ENCODE measurements at places on chromosomes 16 and 17. TPM values are rescaled to one million over a fixed set of nuclear protein-coding genes. Genes with fewer than 3 reads are reported as not detected.

DNA sequence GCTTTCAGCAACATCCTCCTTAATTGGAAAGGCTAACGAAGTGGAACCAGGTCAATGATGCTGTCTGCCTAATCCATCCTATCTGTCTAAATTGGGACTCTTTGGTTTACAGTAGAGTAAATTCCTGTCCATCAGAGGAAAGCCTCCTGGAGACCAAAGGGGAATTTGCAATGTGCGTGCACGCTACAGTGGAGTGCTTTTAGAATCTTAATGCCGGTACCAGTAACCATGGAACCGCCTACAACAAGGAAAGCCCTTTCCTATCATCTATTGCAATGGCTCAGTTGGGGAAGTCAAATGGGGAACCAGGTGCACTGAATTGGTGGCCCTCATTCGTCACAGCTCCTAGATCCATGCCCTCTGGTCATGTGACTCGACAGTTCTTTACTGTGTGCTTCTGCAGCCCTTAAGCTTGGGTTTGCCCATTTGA, 110.1 kb downstream of the XYLT1 start:
- no peak for DNase-seq

GRCh38 chr16:65114527-65114926, 7.3 kb downstream of the CDH11 start:
- DNase-seq = no peak

DNA sequence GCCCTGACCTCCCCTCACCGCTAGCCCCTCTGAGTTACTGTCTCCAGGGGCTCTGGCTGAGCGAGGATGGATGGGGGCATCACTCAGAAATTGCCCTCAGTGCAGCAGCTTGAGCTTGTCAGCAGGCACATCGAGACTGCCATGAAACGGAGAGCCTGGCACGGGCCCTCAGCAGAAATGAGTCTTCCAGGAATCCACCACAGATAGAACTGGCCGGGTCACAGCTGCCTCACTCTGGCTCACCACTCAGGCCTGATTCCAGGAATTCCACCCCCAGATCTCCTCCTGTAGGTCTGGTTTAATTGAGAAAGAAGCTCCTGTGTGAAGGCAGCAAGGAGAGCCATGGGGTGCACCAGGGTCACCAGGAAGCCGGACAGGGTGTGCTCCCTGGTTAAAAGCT, 85.5 kb downstream of the GSG1L start:
- no peak for DNase-seq

DNA sequence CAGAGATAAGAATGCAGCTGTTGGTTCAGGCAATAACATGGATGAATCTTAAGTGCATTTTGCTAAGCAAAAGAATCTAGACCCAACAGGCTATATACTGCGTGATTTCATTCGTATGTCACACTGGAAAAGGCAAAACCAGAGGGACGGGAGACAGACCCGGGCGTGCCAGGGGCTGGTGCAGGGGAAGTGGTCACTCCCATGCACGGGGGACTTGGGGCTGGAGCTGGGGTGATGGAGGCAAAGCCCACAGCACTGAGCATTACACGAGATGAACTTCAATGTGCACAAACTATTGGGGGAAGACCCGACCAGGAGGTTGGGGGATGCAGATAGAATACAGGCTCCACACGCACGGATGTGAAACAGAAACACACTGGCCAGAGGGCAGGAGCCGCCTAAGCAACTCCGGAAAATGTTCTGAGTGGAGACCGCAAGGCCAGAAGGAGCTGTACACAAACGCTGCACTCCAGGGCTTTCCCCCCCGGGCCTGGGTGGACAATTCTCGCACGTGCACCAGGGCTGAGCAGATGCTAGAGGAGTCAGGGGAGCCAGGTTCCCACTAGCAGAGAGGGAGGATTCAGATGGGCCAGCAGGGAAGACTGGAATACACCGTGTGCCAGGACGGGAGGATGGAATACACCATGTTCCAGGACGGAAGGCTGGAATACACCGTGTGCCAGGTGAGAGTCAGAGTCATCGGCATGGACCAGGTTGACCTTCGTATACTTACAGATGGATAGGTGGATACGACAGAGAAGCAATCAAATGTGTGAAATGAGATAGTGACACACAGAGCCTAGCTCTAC, 11.3 kb downstream of the LMF1 start:
- DNase-seq = no peak

- no peak for DNase-seq
Observed at GRCh38 chr17:77189148-77189547, 48.4 kb downstream of the SEC14L1 start.

GRCh38 chr17:14121952-14122351, 52.6 kb downstream of the COX10 start:
- no peak for DNase-seq

DNA sequence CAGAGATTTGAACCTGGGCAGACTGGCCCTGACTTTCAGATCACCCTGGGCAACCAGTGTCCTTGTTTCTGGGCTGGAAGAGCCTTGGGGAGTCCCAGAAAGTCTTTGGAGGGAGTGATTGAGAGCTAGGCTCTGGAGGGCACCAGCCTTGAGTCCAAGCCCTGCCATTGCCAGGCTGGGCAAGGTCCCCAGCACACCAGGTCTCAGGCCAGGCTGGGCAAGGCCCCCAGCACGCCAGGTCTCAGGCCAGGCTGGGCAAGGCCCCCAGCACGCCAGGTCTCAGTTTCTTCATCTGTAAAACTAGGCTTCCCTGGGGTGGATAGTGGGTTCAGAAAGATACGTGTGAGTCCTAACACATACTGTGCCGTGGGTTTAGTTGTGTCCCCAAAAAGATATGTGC, 135.0 kb downstream of the IRF8 start:
- DNase-seq = no peak

GRCh38 chr17:61411261-61412142, 11.9 kb downstream of the TBX2 start:
- no peak for DNase-seq

- DNase-seq = no peak
Observed at GRCh38 chr17:67056746-67057490, 12.6 kb downstream of the CACNG1 start.

DNA sequence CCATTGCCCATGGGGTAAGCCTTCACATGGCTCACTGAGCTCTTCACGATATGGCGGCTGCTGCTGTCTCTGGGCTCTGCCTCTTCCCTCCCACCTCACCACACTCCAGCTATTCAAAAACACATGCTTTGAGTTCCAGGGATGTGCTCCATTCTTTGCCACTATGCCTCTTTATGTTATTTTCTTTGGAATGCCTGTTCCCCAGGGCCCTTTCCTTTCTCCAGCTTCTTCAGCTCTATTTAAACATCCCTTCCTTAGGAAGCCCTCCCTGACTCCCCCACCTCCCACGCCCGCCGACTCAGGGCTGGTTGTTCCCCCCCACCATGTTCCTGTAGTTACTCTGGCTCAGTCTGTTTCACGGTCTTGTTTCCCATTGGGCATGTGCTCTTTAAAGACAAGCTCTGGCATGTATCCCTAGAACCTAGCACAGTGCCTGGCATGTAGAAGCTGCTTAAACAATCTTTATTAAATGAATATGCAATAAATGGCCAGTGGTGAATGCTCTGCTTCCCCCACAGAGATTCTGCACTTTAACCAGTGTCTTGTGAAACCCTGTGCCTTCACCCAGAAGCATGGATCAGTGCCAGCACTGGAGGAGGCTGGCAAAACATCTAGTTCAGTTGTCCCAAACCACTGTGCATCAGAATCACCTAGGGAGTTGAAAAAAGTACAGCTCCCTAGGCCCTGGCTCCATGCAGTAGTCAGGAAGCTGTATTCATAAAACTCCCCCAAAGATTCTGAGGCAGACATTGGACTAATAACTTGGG, 6.9 kb downstream of the MYCBPAP start:
- no peak for DNase-seq

DNA sequence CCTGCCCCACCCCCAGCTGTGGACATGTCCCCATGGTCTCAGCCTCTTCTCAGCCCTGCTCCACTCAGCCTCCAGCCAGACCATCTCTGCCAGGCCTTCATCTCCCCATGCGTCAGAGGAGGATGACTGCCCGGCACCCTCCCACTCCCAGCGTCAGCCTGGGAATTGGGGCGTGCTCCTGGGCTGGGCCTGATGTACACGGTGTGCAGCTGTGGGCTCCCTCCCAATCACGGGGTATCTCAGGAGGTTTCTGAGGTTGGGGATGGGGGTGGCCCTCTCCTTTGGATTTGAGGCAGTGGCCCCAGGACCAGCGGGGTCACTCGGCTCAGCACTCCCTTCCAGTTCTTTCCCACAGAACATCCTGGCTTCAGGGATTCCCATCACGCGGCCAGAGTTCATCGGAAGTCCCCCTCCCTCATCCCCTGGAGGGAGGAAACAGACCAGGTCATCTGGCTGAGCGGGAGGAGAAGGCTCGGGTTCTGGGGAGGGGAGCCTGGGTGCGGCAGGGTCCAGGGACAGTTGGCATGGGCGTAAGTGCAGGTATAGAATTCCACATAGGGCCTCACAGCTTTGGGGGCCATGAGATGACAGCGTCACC, 36.9 kb downstream of the SOCS3 start:
- no peak for DNase-seq

DNA sequence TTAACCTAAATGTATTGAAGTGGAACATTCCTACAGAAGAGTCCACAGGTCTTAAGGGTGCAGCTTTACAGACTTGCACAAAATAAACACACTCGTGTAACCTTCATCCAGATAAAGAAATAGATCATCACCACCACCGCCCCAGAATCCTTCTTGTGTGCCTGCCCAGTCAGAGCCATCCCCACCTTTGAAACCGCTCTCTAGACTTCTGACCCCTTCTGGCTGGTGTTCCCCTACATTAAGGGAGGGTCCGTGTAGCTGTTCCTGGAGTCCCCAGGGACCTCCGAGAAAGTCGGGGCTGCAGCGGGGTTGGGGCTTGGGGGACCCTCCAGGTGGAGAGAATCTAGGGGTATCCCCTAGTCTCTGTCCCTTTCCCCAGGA, 9.4 kb downstream of the TBX4 start:
- DNase-seq = no peak

DNA sequence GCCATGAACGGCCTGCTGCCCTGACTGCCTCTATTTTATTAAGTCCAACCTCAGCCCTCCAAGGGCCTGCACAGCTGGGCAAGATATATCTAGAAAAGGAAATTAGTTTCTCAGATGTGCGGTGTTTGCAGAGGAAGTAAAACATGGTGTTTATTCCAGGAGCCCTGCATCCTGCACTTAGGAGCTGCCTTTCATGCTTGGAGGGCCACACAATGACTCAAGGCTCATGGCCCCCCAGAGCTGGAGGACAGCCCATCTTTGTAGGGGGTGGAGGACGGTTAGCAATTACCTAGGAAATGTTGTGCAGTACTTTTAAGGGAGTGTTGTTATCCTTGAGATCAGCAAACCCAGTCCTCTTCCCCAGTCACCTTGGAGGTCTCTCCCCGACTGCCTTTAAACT, 80.5 kb downstream of the COPRS start:
- no peak for DNase-seq

- no peak for DNase-seq
Observed at GRCh38 chr16:88524973-88525662, 45.1 kb upstream of the ZC3H18 start.

- DNase-seq = no peak
Observed at GRCh38 chr16:66263973-66264310, 102.5 kb upstream of the CDH5 start.

GRCh38 chr16:66271074-66272060, 95.1 kb upstream of the CDH5 start:
- no peak for DNase-seq

DNA sequence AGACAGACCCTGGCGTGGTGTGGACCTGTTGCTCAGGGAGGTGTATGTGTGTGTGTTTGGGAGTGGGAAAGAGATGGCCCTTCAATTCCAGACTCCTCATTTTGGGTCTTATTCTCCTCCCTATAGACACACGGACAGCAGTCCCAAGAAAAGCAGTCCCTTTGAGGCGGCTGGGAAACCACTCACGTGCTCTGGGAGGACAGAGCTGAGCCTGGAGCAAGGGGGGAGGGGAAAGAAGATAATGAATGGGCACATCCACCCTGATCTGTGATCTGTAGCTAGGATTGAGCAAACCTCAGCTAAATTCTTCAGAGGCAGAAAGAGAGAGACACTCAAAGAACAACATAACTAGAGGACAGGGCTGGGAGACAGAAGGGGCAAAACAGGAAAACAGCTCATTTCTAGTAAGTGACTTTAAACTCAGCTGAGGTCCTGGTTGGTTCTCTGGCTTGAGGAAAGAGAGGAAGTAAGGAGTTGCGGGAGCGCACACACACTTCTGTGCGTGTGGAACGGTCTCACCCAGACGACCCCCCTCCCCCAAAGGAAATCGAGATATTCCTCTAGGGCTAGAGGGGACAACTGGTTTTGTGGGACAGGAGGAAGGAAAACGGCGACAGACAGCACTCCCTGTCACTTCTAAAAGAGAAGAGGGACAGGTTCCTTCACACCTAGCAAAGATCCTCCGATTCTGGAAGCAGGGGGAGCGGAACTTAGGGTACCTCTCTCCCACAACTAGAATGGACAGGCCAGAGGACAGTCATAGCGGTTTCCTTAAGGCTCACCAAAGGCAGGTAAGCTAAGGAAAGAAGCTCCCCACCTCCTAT, 658 bp downstream of the RAB5C start:
- DNase-seq = no peak

GRCh38 chr17:79322211-79323123, 247.8 kb downstream of the ENGASE start:
- no peak for DNase-seq

GRCh38 chr16:3963203-3963602, 82.7 kb upstream of the CREBBP start:
- DNase-seq = peak; percentile 28

DNA sequence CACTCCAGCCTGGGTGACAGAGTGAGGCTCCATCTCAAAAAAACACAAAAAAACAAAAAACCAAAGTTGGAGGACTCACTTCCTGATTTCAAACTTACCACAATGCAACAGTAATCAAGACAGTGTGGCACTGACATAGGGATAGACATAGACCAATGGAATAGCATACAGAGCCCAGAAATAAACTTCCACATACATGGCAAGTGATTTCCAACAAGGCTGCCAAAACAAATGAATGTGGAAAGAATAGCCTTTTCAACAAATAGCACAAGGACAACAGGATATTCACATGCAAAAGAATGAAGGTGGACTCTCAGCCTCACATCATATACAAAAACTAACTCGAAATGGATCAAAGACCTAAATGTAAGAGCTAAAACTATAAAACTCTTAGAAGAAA, 36.8 kb upstream of the RASD1 start:
- no peak for DNase-seq

GRCh38 chr16:81720973-81721906, 57.9 kb upstream of the PLCG2 start:
- DNase-seq = no peak

The HSPB9 gene
- total RNA-seq = not detected

The NPW gene
- total RNA-seq = not detected

The FAM117A gene
- total RNA-seq = 23.4 TPM

The SDR42E1 gene
- 6.7 TPM for total RNA-seq

The MYH13 gene
- not detected for total RNA-seq

The TMC8 gene
- 312 TPM for total RNA-seq

The ANKS3 gene
- 11.8 TPM for total RNA-seq

The EPN3 gene
- total RNA-seq = not detected

The TEX2 gene
- 5.6 TPM for total RNA-seq

The ZNF778 gene
- 8.9 TPM for total RNA-seq

The MTSS2 gene
- 27.9 TPM for total RNA-seq

The NAGLU gene
- 7.4 TPM for total RNA-seq

The CA7 gene
- not detected for total RNA-seq

Measured in CD8-positive, alpha-beta T cell (primary cell).